ENCODE measurements at places on chromosomes 16 and 17.

GRCh38 chr17:50842506-50843149 lies 7.2 kb downstream of the WFIKKN2 start:
- DNase-seq, result no peak

DNA sequence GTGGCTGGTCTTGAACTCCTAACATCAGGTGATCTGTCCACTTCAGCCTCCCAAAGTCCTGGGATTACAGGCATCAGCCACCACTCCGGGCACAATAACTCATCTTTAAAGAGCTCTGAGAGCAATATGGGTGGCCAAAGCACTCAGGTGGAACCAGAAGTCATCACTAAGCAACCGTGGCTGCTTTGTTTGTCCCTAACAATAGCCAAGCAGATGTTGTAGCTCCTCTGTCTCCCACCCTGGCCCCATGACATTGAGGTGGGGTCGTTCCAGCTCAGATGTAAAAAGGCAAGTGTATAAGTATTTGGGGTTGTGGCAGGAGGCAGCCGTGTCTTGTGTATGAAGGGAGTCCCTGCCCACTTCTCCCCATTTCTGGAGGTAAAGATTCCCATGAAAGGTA lies 3.7 kb upstream of the SCIMP start:
- DNase-seq, result no peak

- DNase-seq, result no peak
Observed at GRCh38 chr17:28540231-28540630, 12.2 kb downstream of the UNC119 start.

DNA sequence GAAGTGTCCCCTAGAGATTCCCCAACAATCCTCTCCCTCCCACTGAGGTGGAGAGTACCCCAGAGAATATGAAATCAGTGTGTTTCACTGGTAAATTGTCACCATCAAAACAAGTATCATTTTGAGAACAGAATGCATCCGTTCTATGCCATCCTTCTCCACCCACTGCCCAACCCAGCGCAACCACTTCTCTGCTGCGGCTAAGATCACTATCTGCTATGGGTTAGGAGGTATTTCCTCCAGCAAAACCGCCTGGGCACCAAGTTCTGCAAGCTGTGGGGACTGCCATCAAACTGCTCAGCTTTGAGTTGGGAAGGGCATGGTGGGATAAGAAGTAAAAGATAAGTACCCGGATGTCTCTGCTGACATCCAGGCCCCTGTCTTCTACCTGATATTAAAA lies 24.4 kb downstream of the CNTNAP1 start:
- no peak for DNase-seq

DNA sequence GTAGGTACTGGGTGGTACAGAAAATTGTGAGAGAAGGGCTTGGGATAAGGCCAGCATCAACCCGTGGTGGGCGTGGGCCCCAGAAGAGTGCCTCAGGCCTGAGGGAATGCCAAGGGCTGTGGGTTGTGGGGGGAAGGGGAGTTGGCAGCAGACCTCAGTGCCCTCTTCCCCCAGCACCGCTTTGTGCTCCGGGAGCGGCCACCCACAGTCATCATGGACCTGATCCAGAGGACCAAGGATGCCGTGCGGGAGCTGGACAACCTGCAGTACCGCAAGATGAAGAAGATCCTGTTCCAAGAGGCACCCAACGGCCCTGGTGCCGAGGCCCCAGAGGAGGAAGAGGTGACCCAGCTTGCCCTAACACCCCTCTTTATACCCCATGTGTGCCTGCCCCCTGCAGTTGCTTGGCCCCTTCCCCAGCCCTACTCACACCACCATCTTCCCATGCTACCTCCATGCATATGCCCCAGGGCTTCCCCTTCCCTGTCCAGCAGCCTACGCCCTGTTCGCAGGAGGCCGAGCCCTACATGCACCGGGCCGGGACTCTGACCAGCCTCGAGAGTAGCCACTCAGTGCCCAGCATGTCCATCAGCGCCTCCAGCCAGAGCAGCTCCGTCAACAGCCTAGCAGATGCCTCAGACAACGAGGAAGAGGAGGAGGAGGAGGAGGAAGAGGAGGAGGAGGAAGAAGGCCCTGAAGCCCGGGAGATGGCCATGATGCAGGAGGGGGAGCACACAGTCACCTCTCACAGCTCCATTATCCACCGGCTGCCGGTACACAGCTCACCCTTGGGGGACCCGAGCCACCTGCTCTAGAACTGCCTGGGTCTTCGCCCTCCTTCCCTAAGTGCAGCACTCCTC lies 9.1 kb downstream of the TAOK2 start:
- no peak for DNase-seq

- no peak for DNase-seq
Observed at GRCh38 chr17:80513892-80514291, 30.7 kb upstream of the RPTOR start.

GRCh38 chr17:59491353-59492090 lies 73.9 kb upstream of the DHX40 start:
- no peak for DNase-seq
